Dermis microvascular lymphatic vessel endothelial cell (primary cell): ENCODE measurements at places on chromosomes 16 and 17. TPM values are rescaled to one million over a fixed set of nuclear protein-coding genes. Genes with fewer than 3 reads are reported as not detected.
A peak's percentile ranks its signal among the peaks of the same experiment; 100 is the strongest.

RASD1 gene
- total RNA-seq, result 5.4 and 9.0 TPM in 2 replicates

PMP22 gene
- total RNA-seq, result 30.8 and 40.2 TPM in 2 replicates

CX3CL1 gene
- 1.8 and 4.0 TPM in 2 replicates for total RNA-seq

DOK4 gene
- total RNA-seq, result 17.2 and 19.8 TPM in 2 replicates

TVP23A gene
- total RNA-seq, result not detected in 2 replicates

DNA sequence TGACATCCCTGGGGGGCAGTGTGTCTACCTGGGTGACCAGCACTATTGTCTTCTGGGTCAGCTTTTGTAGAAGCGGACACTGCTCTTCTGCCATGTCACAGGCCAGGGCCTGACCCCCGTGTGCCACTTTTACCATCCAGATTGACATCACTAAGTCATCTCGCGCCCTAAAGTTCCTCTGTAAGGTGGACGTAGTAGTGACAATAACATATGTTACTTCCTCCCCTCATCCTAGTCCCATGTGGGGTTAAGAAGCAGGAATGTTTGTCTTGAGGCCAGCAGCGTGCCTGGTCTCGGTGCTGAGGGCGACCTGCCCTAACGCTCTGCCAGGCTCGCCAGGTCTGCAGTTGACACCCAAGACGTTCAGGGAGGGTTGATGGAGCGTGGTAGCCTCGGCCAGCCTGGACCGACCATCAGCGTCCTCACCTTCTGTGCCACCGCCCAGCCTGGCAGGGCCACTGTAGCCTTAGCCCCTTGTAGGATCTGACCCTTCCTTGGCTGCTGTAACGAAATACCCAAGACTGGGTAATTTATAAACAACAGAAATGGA lies 20.7 kb downstream of the GAA start:
- DNase-seq, result no peak

GRCh38 chr17:79127534-79128135 lies 53.0 kb downstream of the ENGASE start:
- no peak for DNase-seq

GRCh38 chr17:38789185-38789584 lies 10.2 kb downstream of the PIP4K2B start:
- DNase-seq, result no peak

DNA sequence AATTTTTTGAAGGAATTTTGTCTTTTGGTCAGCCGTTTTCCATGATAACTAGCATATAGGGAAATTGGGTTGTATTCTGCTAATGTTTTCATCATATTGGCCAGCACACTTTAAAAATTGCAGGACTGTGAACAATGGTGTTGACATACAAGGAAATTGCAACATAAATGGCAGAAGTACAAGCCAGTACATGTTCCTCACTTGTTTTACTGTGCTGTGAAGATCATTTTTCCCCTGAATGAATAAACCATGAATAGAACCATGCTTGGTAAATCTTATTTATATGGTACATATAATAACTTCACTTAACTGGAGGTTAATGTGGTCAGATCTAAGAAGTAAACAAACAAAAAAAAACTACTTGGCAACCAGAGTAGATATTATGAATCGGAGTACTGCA lies 22.8 kb downstream of the OMG start:
- DNase-seq, result peak; percentile 91

DNA sequence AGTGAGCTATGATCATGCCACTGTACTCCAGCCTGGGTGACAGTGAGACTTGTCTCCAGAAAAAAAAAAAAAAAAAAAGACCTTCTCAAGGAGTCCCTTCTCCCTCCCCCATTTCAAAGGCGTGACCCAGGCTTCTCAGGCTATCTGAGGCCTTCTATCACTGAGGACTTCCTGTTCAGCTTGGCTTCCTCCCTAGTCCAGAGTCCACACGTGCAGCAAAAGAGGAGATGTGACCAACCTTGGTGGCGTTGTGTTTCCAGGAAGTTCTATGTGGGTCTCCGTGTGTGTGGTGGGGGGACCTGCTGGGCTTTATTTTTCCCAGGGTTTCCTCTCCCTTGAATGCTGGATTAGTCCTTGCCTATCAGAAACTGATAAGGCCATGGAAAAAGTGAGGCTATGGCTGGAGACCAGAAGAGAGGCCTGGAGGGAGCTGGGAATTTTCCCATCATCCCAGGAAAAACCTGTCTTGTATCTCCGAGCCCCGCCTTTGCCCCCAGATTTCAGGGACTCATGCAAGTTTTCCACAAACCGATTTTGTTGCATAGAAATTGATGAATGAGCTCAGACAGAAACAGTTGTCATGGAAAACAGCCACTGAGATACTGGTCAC lies 148.1 kb downstream of the SALL1 start:
- DNase-seq, result no peak

DNA sequence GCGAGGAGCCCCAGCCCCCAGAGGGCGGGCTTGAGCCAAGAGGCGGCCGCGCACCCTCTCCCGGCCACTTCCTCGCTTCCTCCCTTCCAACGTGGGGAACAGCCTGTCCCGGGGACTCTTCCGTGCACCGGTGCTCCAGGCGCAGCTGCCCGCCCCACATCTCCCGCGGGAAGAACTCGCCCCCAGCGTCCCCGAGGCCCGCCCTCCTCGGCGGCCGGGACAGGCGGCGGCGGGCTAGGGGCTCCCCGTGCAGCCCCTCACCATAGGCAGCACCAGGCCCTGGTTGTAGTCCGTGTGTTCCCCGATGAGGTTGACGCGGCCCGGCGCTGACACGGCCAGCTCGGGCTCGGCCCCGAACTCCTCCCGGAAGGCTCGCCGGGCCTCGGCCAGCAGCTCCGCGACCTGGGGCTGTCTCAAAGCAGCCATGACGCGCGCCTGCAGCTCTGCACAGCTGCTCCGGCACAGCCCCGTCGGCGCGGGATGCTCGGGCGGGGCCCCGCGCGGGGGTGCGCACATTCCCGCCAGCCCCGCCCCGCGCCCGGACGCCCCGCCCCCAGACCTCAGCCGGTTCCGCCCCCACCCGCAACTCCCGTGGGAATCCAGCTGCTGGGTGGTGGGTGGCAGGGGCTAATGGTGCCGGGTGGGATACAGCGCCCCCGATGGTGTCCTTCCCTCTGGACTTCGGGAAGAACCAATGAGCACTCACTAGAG lies at the start of gene GALK1:
Gene GALK1 (minus strand): TSS at position 482 of the 711 bp plus-strand sequence. CDS start 56 bp downstream, at position 426.
- DNase-seq, result no peak

DNA sequence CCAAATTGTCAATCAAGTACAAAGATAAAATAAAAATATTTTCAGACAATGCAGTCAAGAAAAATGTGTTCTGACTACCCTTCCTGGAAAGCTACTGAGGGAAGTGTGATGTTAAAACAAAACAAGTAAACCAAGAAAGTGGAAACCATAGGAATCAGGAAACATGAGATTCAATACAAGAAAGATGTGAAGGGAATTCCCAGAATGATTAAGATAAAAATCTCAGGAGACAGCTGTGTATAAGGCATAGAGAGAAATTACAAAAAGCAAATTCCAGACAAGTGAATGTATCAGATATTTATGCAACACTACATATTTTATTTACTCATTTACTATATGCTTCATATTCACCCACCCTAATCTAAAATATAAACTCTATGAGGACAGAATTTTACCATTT lies 32.2 kb downstream of the TRIM37 start:
- peak; percentile 86 for DNase-seq

DNA sequence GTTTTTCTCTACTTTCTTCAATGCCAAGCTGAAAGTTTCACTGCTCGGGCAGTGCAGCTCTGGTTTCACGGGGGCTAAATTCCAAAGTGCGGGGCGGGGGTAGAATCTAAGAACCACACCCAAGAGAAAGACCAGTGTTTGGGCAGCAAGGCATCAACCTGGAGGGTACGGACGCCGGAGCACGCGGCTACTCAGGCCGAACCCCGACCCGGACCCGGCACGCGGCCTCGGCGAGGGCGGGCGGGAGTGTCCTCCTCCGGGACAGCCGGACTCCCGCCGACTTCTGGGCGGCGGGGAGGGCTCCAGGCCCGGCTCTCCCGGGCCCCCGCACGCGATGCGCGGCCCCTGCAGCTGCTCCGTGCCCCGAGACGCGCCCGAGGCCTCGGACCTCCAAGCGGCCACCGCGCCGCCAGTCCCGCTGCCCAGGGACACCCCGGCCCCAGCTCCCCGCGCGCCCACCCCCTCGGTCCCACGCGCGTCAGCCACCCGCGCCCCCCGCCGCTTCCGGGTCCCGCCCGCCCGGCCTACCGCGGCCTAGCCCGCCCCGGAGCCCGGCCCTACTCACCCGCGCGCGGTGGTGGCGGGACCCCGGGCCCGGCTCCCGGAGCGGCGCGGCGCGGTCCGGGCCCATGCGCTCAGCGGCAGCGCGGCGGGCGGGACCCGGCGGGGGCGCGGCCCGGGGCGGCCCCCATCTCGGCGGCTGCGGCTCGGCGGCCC lies 561 bp downstream of the AXIN1 start:
- DNase-seq, result no peak

DNA sequence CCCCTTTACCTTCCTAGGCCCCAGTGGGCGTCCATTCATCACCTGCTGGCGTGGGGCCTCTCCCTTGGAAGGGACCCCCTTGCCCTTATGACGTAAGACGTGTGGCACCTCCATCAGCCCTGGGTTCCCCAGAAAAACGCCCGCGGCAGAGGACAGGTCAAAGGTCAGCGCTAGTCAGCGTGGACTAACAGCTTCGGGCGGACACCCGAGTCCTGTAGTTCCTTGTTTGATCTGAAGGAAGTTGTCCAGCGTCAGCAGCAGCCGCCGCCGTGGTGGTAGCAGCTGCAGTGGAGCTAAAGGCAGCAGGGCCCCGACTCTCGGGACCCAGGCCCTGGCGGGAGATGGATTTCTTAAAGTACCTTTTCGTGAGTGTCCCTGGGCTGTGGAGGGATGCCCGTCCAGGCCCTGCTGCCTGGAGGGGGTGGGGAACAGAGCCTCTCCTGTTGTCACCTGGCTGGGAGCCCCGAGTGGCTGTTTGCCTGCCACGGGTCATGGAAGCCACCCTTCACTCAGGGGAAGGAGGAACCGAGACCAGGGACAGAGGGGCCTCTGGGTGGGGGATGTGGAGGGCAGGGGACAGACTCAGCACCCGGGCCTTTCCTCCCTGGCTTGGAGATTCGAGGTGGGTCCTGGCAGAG lies 123.6 kb downstream of the OR1D5 start:
- no peak for DNase-seq

DNA sequence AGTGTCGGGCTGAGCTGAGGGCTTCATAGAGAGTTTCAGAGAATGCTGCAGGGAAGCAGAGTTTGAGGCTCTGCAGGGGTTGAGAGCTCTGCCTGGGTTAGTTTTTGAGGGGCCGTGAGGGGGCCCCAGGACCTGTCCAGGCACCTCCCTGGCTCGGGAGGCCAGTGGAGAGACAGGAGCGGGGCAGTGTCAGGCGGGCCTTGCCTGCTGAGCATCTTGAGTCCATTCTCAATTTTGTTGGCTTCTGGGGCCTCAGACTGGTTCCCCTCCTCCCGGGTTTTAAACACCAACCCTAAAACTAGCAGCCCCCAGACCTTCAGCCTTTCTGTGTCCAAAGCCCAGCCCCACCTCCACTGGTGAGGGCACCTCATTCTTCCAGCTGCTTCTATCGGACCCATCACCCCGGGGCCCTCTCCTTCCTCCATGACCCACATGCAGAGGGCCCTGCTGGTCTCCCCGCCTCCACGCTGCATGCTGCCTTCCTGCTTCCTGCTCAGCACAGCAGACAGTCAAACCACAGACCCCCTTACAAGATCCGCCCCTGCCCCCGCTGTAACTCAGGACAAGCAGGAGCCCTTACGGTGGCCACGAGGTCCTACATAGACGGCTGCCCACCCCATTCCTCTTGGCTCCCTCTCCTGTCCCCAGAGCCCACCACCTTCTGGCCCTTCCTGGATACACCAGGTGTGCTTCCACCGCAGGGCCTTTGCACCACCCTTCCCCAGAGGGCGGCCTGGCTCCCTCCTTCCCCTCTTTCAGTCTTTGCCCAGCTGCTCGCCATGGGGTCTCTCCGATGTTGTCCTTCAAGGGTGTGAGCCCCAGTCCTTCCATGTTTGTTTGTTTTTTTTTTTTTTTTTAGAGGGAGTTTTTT lies 3.8 kb downstream of the RNF213 start:
- no peak for DNase-seq

DNA sequence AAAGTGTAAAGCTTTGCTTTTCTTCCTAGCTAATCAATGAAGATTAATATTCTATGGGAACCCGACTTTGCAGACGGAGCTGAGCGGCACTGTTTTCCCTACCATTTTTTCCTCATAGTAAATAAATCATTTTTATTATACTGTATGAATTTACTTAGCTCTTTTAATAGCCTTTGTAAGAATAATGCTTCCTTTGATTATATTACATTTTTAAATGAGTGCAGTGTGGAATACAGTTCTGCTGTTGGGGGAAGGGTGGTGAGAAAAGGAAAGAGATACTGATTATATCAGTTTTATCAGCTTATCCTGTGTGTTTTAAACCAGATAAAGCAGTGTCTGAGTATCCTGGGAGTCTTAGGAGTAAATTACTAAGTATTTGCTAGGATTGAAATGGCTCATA lies 221.4 kb upstream of the RBFOX1 start:
- DNase-seq, result no peak

GRCh38 chr16:71878911-71879310 lies 5.1 kb downstream of the ZNF821 start:
- DNase-seq, result no peak

DNA sequence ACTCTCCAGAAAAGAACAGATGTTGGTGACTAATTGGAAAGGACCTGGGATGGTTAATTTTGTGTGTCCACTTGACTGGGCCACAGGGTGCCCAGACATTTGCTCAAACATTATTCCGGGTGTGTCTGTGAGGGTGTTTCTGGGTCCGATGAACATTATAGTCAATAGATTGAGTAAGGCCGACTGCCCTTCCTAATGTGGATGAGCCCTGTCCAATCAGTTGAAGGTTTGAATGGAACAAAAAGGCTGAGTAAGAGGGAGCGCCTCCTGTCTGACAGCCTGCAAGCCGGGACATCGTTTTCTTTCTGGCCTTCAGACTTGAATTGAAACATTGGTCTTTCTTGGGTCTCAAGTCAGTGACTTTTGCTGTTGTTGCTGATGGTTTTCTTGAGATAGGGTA lies 22.8 kb upstream of the ITPRIPL2 start:
- no peak for DNase-seq

DNA sequence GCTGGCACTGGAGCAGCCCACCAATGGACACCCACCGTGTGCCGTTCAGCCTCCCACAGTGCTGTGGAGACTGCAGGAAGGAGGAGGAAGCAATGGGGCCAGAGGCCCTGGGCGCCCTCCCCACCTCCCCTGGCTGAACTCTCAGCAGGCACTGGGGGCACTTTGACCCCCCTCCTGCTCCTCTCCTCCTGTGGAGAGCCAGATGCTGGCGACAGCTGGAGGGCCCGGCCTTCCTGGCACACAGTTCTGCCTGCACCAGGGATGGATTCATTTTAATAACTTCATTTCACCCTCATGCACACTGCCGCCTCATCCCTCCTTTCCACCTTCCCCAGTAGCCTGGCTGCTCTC lies 6.0 kb downstream of the NXPH3 start:
- DNase-seq, result no peak

- no peak for DNase-seq
Measured at GRCh38 chr17:66812571-66812970, 22.3 kb upstream of the CACNG5 start.

- DNase-seq, result no peak
Measured at GRCh38 chr16:66516509-66516807, 33.5 kb downstream of the TK2 start.

- no peak for DNase-seq
Measured at GRCh38 chr17:8392674-8393469, 4.8 kb downstream of the RNF222 start.
